ENCODE measurements at places on chromosomes 1 and 21. TPM values are rescaled to one million over a fixed set of nuclear protein-coding genes. Genes with fewer than 3 reads are reported as not detected.

The PTPN22 gene
- 0.43 TPM for total RNA-seq

The TNFRSF14 gene
- 15.7 TPM for total RNA-seq

The S100A8 gene
- total RNA-seq, result 79.9 TPM

The TTC34 gene
- 0.70 TPM for total RNA-seq

The SLC22A15 gene
- total RNA-seq, result 10.3 TPM

The PARS2 gene
- total RNA-seq, result 4.2 TPM

The INAVA gene
- total RNA-seq, result not detected

The CRYBG2 gene
- total RNA-seq, result not detected

The ENAH gene
- 80.0 TPM for total RNA-seq

The TLCD4 gene
- total RNA-seq, result 53.6 TPM

The TNFRSF4 gene
- 1.4 TPM for total RNA-seq

The STIL gene
- 0.73 TPM for total RNA-seq

The SYCP1 gene
- total RNA-seq, result not detected

The ANKRD45 gene
- 0.16 TPM for total RNA-seq

The TMEM269 gene
- not detected for total RNA-seq

The IVL gene
- not detected for total RNA-seq

The LCE2C gene
- total RNA-seq, result not detected

The MYOCOS gene
- total RNA-seq, result not detected

The PROK1 gene
- total RNA-seq, result not detected

The HHIPL2 gene
- total RNA-seq, result not detected

The SH3BGR gene
- total RNA-seq, result 159 TPM

The SYT14 gene
- total RNA-seq, result not detected

The NID1 gene
- 65.8 TPM for total RNA-seq

The CCDC17 gene
- 1.2 TPM for total RNA-seq

The MTF2 gene
- 7.1 TPM for total RNA-seq

The WNT3A gene
- total RNA-seq, result not detected

The CYP4X1 gene
- 1.5 TPM for total RNA-seq

The PADI2 gene
- total RNA-seq, result 0.87 TPM

The SPTA1 gene
- total RNA-seq, result 0.08 TPM

The APOBEC4 gene
- not detected for total RNA-seq

The TRAPPC3 gene
- 53.9 TPM for total RNA-seq

The CCDC30 gene
- 1.9 TPM for total RNA-seq

The CD244 gene
- total RNA-seq, result 0.70 TPM

The NR1I3 gene
- total RNA-seq, result not detected

The PTPRU gene
- 23.5 TPM for total RNA-seq

The RAB42 gene
- 1.6 TPM for total RNA-seq

The LRRC71 gene
- total RNA-seq, result not detected

Measured in Right ventricle myocardium inferior (tissue), 1 donor.